ENCODE measurements at places on chromosomes 13 and 19.

DNA sequence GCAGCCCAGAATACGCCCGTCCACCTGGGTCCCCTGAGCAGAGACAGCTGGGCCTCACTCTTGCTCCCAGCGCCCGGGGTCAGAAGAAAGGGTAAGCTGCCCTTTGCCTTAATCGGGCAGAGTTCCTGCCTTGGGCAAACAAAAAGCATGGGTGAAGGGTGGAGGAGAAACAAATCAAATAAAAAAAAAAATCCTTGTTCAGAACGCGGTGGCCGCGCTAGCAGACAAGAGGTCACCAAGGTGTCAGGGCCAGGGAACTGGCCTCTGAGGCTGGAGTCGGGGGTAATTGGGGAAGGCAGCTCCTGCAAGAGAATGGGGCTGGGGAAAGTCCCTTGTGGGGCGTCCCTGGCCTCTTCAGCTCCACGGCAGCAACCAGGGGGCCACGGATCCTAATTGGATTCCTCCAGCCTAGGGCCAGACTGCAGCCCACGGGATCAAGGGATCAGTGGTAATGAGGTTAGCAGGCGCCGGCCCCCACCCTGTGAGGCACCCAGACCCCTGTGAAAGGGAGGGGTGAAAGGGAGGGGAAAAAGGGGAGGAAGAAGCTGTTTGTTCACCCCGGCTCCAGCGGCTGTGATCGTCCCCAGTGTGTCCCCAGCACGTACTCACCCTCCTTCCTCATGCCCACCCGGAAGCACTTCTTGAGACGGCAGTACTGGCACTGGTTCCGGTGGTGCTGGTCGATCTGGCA, 5.5 kb downstream of the NR2F6 start:
- DNase-seq: no peak

- no peak for DNase-seq
Measured at GRCh38 chr19:17775245-17775927, 19.6 kb upstream of the B3GNT3 start.

- DNase-seq: no peak
Measured at GRCh38 chr19:31261603-31262212, 87.5 kb downstream of the TSHZ3 start.

GRCh38 chr13:97381189-97381588, 52.8 kb upstream of the RAP2A start:
- DNase-seq: no peak

DNA sequence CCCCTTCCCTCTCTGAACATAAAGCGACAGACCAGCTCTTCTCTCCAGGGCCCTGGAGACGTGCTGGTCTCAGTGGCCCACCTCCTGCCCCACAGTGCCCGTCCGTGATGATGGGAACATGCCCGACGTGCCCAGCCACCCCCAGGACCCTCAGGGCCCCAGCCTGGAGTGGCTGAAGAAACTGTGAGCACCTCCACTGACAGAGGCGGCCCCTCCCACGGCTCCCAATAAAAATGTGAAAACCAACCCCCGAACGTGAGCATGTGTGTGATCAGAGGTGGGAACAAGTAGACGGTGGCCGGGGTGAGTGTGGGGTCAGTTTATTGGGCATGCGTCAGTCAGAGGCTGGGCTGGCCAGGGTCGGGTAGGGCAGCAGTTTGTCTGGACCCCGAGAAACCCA, 4.1 kb downstream of the NDUFA3 start:
- DNase-seq: no peak

GRCh38 chr13:58190577-58190976, 559.0 kb downstream of the PCDH17 start:
- DNase-seq: no peak

DNA sequence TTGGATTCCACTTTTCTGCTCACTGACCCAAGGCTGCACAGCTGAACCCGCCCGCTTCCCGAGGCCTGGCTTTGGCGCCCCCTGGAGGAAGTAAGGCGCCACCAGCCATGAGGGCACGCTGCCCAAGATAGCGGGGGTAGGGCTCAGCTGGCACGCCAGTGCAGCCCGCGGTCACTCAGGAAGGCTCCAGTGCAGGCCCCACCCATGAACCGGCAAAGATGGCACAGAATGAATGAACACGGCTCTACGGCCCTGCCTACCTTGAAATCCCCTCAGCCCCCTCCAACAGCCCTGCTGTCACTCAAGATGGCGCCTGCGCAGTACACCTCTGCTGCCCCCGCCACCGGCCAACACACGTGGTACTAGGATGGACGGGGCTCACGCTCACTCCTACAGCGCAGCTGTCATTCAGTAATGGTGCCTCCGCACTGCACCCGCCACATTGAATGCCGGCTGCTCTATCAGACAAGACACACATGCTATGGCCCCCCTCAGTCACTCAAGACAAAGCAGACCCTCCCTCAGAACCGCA, 3.0 kb downstream of the PEG3 start:
- DNase-seq: no peak

GRCh38 chr19:32627714-32628270, 46.8 kb downstream of the PDCD5 start:
- no peak for DNase-seq

- DNase-seq: peak; percentile 82
Measured at GRCh38 chr13:28423010-28423409, 71.9 kb downstream of the FLT1 start.

DNA sequence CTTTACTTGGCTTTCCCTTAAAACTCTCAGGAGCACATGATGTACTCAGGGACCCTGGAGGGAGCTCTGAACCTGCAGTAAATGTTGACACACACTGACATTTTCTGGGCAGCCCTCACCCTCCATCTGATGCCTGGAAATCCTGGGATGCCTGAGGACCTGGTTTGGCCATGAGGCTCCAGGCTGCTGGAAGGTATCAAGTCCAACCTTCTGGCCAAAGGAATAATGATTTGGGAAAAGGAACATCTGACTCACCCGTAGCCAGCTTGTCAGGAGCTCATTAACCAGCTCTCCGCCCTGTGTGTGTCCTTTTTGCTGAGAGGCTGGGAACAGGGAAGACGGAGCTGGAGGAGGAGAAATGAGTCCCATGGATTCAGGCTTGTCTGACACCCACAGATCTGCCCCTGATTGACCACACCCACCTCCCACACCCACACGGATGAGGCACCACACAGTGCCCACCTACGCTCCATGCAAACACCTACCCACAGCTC, 10.3 kb downstream of the ZNF558 start:
- DNase-seq: no peak

GRCh38 chr19:47414469-47414868, 4.9 kb downstream of the MEIS3 start:
- no peak for DNase-seq

DNA sequence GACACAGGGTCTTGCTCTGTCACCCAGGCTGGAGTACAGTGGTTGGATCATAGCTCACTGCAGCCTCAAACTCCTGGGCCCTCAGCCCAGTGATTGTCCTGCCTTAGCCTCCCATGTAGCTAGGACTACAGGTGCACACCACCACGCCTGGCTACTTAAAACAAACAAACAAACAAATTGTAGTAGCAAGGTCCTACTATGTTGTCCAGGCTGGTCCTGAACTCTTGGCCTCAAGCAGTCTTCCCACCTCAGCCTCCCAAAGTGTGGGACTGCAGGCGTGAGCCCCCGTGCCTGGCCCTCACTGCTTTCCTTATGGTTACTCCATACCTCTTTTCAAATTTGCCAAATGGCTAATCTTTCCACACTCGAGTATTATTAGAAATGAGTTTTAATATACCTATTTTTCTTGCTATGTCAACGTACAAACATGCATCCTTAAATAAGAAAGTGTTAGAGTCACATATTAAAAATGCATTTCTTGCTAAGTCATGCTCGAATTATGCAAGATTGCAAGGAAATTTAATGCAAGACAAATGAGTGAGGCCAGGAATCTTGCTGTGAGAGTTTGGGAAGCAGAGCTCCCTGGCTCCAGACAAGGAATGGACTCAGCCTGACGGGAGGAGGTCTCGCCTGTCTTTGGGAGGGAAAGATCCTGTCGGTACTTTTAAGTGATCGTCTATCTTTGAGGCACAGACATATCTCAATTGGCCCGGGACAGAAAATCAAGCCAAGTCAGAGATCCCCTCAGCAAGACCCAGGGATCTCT, 39.4 kb downstream of the RFX2 start:
- no peak for DNase-seq

- no peak for DNase-seq
Measured at GRCh38 chr13:36163809-36164308, 32.7 kb upstream of the DCLK1 start.

GRCh38 chr13:109406376-109406992, 379.9 kb downstream of the IRS2 start:
- DNase-seq: no peak

- no peak for DNase-seq
Measured at GRCh38 chr13:113499936-113500335, 9.4 kb upstream of the DCUN1D2 start.

DNA sequence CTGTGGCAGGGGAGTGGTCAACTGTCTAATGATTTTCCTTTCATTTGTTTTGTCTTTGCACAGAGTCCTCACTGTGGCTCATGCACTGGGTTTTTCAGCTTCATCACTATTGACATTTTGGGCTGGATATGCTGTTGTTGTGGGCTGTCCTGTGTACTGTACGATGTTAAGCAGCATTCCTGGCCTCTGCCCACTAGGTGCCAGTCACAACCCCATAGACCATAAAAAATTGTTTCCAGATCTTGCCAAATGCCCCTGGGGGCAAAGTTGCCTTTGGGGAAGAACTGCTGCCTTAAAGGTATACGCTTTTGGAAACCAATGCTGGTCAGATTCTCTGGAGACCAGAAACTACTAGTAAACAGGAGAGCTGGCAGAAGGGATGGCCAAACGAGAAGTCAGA, 310.4 kb downstream of the SPRY2 start:
- no peak for DNase-seq

All from natural killer cell treated with Interleukin-12 subunit alpha and Interleukin-12 subunit beta and Interleukin-15 and Interleukin-18, amount 100 ng/mL, for 72 hours (primary cell).